ENCODE measurements at places on chromosomes 12 and 14.

DNA sequence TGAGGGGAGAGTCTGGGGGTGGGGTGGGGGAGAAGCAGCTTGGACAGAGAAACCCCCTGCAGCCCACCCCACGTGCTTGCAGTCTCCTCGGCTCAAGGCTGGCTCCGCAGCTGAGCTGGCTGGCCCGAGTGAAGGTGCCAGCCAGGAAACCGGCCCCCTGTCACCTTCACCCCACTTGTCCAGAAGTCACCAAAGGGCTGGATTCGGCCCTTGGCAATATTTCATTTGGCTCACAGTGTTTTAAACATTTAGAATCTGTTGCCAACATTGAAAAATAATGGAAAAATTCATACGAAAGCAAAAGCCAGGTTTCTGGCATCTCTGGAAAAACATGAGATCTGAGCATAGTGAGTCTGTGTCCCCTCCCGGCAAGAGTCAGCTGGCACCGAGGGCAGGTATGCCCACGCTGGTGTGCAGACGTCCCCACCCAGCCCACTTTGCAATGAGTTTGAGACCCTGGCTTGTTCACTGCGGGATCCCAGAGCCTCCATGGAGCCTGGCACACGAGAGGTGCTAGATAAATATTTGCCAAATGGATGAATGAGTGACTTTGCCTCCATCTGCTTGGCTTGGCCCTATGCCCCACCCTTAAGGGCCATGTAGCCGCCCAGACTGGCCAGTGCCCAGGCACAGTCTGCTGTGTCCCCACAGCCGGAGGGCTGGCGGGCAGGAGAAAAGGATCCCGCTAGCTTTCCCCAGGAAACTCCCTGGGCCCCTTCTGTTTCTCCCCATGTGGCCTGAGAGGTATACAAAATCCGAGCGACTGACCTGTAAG is 18.2 kb downstream of the MSI1 start:
- DNase-seq: no peak

DNA sequence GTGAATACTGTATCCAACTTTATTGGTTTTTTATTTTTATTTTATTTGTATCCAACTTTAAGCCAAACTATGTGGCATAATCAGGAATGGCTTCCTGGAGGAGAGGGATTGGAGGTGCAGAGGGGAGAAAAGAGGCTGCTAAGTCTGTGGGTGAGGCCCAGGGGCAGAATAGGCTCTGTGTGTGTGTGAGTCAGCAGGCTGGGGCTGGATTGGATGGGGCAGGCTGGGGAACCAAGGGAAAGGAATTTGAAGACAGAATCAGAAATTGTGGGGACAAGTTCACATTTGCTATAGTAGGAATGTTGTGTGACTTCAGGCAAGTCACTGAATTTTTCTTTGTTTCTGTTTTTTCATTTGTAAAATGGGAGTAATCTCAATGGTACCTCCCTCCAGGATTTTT is 12.8 kb upstream of the RILPL1 start:
- DNase-seq: no peak

GRCh38 chr12:9070351-9070750 is 45.4 kb downstream of the A2M start:
- DNase-seq: no peak

GRCh38 chr14:71574976-71575375 is 357.3 kb upstream of the RGS6 start:
- DNase-seq: peak; percentile 75

DNA sequence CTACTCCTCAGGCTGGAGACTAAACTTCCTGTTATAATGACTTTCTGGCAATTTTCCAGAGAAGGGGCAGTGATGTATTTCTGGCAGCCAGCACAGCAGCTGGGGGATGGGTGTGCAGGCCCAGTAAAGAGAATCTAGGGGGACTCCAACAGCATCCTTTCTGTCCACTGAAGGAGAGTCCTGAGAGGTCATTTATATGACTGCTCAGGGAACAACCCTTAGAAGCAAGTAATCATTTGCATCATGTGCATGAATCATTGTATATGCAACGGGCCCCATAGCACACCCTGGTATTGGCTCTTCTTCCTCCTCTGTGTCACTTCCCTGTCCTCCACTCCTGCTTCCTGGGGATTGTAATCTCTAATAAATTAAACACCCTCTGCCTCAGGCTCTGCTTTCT is 493.8 kb downstream of the RPS29 start:
- no peak for DNase-seq

DNA sequence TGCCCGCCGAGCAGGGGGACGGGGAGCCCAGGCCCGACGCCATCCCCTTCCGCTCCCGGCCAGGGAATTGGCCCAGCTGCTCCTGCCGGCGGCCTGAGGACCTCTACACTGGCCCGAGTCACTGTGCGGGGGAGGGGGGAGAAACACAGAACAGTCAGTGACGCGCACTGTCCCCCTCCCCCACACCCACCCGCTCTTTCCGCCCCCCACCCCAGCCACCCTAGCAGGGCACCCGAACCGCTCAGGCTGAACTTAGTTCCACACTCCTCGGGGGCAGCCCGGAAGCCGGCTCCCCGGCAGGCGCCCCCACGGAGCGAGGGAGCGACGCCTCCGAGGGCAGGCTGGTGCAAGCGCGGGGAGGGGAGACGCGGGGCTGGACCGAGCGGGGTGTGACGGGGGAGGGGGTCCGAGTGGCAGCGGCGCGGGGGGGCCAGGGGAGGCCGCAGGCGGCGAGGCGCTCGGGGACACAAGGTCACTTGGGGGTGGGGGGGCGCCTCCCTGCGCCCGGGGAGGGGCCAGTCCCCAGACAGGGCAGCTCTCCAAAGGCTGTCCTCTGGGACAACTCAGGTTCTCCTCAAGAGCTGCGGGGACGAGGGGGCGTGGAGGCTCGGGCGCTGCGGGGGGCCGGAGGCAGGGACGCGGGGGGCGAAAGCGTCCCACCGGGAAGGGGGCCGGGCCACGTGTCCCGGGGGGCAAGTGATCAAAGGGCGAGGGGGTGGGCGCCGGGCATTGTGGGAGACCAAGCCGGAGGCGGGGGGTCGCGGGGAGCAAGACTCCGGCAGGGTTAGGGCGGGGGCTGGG is 648 bp downstream of the CHD4 start:
- no peak for DNase-seq

DNA sequence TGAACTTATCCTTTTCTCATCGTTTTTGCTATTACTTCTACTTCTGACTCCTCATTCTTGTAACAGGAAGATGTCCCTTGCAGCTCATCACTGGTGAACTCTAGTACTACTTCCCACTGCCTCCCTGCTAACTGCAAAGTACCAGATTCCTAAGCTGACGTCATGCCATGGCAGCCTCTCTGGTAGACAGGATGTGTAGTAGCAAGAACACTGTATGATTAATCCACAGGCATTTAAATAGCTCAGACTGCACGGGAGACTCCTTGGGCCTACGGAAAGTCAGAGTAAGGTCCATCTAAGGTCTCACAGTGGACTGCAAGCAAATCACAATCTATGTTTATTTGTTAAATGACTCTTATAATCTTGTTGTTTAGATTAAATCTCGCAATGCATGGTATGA is 43.5 kb downstream of the DNAI7 start:
- DNase-seq: peak; percentile 87

GRCh38 chr12:34345801-34346200 is 323.5 kb downstream of the ALG10 start:
- DNase-seq: no peak

DNA sequence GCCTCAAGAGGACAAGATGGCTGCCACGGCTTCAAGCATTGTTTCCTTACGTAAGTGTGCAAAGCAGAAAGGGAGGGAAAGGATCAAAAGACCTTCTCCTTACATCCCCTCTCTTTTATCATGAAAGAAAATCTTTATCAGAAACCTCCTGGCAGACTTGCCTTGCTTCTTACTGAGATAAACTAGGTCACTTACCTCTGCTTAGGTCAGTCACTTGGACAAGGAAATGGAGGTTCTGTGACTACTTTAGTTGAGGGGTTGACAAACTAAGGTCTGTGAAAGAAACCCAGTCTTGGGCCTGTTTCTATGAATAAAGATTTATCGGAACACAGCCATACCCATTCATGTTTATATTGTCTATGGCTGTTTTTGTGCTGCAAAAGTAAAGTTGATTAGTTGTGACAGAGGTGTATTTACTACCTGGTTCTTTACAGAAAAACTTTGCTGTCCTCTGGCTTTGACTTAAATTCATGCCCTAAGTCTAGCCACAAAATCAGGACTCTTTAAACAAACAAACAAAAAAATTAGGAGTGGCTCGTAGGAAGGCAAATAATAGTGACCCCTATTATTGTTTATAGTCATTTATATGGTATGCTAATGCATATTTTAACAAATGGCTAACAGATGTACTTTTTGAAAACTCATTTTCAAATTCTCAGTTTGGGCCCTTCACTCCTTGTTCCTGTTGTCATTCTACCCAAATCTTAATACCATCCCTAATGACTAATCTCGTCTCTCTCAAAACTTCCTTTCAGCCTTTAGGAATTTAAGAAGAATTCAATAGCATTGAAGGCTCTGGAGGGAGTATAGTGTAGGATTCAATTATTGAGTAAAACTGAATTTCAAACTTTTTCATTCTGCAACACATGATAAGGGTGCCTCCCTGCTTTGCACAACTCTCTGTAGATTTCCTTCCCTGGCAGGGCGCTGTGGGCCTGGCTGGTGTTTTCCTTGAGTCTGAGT is 42.0 kb upstream of the ATP2B1 start:
- DNase-seq: peak; percentile 59

- no peak for DNase-seq
These were observed 10.0 kb upstream of the FAM181A start for GRCh38 chr14:93917141-93917540.

DNA sequence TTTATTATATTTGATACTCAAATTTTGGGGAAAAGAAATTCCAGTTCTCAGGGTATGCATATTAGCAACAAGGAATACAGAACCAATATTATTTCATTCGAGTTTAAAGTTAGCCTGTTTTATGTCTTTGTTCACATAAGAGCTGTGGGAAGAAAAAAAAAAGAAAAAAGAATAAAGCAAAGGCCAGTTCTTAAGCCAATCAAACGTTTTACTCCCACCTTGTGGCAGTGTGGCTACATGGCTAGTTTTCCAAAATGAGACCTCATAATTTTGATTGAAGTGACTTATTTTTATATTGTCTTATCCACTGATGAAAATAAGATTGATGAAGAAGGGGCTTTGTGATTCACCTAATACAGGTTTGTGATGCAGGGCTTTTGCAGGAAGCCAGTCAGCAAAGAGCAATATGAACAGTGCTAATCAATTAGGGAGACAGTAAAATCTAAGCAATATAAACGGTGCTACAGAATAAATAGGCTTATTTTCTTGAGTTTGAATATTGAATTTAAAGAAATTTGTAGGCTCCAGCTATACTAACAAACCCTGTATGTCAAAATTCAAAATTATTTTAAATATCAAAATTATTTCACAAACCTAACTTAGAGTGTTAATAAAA is 624.1 kb upstream of the FOXG1 start:
- DNase-seq: no peak

DNA sequence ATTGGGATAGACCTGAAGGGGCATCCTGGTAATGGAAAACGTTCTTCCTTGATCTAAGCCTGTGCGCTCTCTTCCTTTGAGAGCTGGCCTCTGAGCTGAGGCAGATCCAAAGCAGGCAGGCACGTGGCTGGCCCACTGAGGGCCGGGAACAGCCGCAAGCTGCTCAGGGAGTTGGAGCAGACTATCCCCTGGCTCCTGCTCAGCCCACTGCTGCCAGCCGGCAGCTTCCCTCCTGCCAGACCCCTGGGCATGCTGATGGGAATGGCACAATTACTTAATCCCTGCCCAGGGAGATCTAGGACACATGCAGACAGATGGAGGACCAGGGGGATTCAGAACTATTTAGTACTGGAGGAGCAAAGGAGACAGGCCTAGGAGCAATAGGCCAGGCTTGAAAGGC is 14.4 kb downstream of the NEUROD4 start:
- no peak for DNase-seq

GRCh38 chr12:18261273-18261672 is at the start of gene PIK3C2G:
PIK3C2G (plus strand) TSS chr12:18261518; CDS start chr12:18282082, 20,564 bp downstream.
- DNase-seq: no peak

GRCh38 chr12:122506393-122506938 is 5.7 kb upstream of the ZCCHC8 start:
- DNase-seq: no peak

- no peak for DNase-seq
These were observed 5.1 kb downstream of the SRGAP1 start for GRCh38 chr12:63849641-63850040.

- no peak for DNase-seq
These were observed 8.8 kb upstream of the BICDL1 start for GRCh38 chr12:119980242-119980641.

- DNase-seq: no peak
These were observed 22.1 kb upstream of the CEP170B start for GRCh38 chr14:104843006-104843405.

GRCh38 chr12:25131270-25131669 is 63.7 kb downstream of the DNAI7 start:
- no peak for DNase-seq

GRCh38 chr12:78210894-78211302 is 380.2 kb downstream of the NAV3 start:
- DNase-seq: peak; percentile 65

DNA sequence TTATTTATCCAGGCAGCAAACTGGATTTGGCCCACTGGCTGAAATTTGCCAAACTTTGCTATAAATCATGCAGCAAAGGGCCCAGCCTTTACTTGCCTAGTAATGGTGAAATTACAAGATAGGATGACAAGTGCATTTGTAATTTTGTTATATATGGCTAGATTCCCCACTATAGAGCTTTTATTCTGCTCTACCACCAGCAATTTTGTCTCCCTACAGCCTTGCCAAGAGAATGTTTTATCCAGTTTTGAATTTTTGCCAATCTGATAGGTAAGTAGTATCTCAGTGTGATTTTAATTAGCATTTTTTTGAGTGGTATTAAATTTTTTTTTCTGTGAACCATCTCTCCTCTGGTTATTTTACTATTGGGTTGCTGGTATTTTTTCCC is 161.6 kb downstream of the SLC41A2 start:
- no peak for DNase-seq

DNA sequence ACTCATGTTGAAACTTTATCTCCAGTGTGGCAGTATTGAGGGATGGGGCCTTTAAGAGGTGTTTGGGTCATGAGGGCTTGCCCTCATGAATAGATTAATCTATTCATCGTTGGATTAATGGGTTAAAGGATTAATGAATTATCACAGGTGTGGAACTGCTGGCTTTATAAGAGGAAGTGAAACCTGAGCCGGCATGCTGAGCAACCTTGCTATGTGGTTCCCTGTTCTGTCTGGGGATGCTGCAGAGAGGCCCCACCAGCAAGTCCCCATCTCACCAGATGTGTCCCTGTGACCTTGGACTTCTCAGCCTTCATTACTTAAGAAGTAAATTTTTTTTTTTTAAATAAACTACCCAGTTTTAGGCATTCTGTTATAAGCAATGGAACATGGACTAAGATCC is 109.6 kb downstream of the DYRK2 start:
- no peak for DNase-seq

DNA sequence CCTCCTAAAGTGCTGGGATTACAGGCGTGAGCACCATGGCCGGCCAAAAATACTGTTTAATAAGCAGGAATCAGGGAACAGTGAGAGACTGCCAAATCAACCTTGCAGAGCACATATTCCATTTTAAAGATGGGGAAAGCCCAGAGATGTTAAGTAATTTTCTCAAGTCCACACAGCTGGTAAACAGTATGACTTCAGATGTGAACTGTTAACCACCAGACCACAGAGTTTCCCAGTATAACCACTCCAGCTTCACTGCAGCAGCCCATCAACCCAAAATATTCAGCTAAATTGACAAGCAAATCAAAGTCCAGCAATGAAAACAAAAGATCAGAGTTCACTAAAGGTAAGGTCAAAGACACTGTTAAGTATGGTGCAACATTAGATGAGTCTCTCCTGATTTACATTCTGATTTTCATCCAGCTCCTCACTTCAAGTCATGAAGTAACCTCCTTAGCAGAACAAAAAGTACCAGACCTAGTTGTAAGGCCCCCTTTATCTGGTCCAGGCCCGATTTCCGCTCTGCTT is 82.1 kb downstream of the TRAFD1 start:
- DNase-seq: no peak

- no peak for DNase-seq
These were observed 257.1 kb downstream of the PHLDA1 start for GRCh38 chr12:75774261-75775052.
